Adrenal gland (tissue), 19 donors: ENCODE measurements at places on chromosomes 5 and 9. TPM values are rescaled to one million over a fixed set of nuclear protein-coding genes. Genes with fewer than 3 reads are reported as not detected.
A peak's percentile ranks its signal among the peaks of the same experiment; 100 is the strongest.

DNA sequence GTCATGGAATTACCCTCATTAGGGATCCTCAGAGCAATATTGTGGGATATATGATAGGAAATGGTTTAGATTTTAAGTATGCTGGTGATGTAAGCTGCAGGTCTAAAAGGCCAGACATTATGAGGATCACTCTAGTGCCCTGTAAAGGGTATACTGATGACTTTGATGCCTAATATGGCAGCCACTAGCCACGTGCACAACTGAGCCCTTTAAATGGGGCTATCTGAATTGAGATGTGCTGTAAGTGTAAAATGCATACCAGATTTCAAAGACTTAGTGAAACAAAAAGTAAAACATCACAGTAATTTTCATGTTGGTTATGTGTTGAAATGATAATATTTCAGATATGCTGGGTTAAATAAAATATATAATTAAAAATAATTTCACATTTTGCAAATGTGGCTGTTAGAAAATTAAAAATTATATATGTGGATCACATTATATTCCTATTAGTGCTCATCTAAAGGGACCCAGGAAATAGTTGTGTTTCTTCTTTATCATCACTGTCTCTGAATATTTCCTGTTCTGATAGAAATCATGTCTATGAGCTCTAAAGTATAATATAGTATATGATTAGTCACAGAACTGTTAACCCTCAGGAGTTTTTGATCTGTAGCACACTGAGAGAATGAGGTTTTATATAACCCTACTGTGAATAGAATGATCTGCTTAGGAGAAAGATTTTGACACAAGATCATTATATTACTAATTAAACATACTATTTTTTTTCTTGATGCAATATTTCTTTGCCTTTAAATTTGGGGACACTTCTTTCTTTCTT is 50.1 kb downstream of the OSTF1 start:
- DNase-seq: no peak

DNA sequence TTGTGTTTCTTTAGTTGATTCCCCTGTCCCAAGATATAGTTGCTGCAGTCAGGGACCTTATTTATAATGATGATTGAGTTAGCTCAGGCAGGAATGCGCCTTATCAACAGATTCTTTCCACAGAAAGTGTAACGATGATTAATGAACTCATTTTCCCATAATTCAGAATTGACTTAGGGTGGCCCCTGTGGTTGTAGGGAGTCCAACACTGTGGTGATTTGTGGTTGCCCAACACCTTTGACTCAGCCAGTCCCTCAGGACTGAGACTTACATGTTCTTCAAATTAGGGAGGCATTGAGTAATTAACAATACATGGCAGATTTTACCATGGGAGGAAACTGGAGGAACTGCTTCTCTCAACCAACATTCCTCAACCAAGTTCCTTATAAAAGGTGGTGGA is 221.9 kb downstream of the GABRG2 start:
- DNase-seq: no peak

GRCh38 chr9:99595796-99596195 is 225.9 kb upstream of the NR4A3 start:
- no peak for DNase-seq

- no peak for DNase-seq
Measured at GRCh38 chr5:106241409-106241808, 1429.3 kb downstream of the EFNA5 start.

- DNase-seq: no peak
Measured at GRCh38 chr5:75654693-75655295, 43.5 kb downstream of the ANKDD1B start.

- DNase-seq: no peak
Measured at GRCh38 chr9:3177936-3178335, 334.0 kb upstream of the PUM3 start.

GRCh38 chr9:101427957-101428655 is 7.5 kb downstream of the ALDOB start:
- no peak for DNase-seq

GRCh38 chr5:56307714-56308333 is 74.7 kb upstream of the ANKRD55 start:
- DNase-seq: no peak

DNA sequence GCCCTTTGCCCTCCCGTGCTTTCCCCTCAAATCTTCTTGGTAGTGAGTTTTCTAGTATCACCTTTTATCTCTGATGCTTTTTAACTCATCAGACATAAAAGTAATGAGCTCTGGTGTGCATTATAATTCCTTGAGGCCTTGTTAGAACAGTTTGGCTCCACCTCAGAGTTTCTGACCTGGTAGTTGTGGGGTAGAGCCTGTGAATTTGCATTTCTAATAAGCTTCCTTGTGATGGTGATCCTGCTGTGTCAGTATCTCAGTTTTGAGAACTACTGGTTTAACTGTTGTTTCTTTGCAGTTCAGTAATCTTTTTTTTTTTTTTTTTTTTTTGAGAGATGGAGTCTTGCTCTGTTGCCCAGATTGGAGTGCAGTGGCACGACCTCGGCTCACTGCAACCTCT is 31.1 kb downstream of the UBE2D2 start:
- DNase-seq: no peak

DNA sequence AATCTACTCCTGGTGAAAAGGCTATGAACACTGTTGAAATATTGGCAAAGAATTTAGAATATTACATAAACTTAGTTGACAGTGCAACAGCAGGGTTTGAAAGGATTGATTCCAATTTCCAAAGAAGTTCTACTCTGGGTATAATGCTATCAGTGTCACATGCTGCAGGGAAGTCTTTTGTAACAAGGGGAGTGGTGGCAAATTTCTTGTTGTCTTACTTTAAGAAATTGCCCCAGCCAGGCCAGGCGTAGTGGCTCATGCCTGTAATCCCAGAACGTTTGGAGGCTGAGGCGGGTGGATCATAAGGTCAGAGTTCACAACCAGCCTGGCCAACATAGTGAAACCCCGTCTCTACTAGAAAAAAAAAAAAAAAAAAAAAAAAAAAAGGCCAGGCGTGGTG is 86.3 kb upstream of the OTULINL start:
- no peak for DNase-seq

DNA sequence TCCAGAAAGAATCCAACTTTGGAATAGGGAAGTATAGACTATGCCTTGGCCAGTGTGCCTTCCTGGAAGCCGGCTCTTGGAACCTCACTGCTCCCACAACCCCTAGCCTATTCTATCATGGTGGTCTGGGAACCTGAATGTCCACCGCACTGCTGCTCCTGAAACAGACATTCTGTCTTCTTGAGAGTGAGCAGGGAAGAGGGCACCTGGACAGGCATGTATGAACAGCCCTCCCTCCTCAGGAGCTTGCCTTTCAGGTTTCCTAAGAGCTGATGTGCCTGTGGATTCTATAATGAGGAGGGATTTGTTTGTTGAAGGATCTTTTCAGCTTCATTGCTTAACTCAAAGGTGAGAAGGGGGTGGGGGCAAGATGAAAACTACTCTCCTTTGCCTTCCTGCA is 55.1 kb upstream of the XPA start:
- no peak for DNase-seq

- DNase-seq: no peak
Measured at GRCh38 chr5:669111-669841, 23.9 kb downstream of the TPPP start.

GRCh38 chr9:69623276-69623675 is 48.9 kb downstream of the APBA1 start:
- no peak for DNase-seq

DNA sequence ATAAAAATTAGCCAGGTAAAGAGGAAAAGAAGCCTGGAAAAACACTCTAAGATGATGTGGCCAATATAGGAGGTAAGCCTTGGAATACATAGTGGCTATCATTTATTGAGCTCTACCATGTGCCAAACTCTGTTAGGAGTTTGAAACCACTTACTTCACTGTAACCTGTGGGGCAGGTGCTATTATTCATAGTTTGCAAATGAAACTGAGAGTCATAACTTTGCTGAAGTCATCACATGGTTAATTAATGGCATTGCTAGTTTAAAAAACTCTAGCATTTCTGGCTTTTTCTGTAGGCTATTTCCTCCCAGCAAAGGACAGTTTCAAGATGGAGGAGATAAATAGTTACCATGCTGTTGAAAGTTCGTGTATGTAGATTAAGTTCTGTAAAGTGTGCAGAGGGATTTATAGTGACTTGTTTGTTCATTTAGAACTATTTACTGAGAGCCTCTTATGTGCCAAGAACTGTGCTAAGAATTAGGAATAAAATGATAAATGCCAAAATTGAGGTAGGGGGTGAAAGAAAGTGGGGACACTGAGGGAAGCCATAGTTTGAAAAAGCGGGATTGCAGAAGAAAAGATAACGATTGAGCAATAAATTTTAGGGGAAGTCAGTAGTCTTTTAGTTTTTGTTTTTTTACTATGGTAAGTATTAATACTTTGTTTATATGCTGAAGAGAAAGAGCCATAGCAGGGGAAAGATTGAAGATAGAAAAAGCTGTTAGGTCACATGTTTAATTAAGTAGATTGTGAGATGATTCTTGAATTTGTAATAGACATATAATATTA is 57.2 kb downstream of the WDR70 start:
- DNase-seq: no peak

GRCh38 chr9:21505425-21506179 is 23.5 kb upstream of the IFNE start:
- DNase-seq: no peak

DNA sequence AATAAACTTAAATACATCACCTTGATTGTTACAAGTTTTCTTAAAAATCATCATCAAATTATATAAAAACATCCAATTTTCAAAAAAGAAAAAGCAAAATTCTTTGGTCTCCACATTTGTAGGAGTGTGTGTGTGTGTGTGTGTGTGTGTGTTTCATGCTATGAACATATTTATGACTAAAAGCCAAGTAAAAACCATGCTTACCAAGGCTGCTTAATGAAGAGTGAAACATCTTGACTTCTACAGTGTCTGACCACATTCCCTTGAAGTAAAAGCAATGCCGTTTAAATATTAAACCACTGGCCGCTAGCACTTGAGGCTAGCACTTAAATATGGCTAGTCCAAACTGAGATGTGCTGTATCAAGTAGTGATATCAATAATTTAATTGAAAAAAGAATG is 549.1 kb upstream of the CCNG1 start:
- no peak for DNase-seq

DNA sequence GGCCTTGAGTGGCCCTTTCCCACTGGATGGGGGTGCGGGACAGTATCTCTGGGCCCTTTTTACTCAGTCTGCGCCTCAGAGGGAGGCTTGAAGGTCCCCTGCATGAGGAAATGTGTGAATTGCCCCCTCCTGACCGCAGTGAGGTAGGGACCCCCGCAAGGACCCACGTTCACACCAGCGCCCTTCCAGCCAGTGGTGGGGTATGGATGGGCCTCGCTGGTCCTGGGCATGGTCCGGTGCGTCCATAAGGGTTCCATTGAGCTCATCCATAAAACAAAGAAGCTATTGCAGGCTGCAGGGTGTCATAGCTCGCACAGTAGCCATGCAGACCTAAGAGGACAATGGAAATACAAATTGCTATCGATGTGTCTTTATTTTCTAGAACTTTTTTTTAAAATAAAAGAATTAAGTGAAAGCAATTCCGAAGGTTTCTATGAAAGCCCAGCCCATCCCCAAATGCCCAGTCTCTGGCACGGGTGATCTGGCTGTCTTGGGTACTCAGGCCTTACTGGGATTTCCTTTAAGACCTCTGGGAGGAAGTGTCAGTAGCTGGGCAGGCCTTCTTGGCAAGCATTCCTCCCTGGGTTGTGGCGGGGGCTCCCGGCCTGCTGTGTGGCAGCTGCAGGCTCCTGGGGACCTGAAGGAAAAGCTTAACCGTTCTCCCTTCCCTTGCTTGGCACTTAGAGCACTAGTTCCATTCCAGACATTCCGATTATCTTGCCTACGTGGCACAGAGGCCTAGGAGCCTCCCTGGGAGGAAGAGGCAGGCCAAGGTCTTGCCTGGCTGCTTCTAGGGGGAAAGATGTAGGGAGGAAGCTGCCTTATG is 1.5 kb upstream of the SEMA5A start:
- no peak for DNase-seq

GRCh38 chr5:142717582-142718215 is 31.8 kb upstream of the FGF1 start:
- peak; percentile 21 for DNase-seq

GRCh38 chr5:172440486-172440885 is 13.8 kb downstream of the SH3PXD2B start:
- DNase-seq: no peak

- no peak for DNase-seq
Measured at GRCh38 chr5:117686926-117687325, 1112.3 kb upstream of the SEMA6A start.

DNA sequence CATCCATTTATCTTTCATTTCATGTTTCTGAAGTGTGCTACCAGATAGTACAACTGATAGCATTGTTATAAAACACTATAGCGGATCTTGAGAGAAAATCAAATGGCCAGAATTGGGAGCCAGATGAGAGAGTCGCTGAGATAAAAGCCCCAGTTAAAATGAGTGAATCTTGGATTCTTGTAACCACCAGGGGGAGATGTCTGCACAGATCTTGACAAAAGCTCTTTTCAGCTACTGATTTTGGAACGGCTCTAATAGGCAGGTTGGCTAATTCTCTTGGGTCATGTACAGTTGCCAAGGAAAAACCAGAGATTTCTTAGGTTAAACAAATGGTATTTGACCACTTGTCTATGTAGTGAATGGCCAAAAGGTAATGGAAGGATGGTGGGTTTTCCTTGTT is 21.7 kb downstream of the F2RL2 start:
- peak; percentile 47 for DNase-seq

DNA sequence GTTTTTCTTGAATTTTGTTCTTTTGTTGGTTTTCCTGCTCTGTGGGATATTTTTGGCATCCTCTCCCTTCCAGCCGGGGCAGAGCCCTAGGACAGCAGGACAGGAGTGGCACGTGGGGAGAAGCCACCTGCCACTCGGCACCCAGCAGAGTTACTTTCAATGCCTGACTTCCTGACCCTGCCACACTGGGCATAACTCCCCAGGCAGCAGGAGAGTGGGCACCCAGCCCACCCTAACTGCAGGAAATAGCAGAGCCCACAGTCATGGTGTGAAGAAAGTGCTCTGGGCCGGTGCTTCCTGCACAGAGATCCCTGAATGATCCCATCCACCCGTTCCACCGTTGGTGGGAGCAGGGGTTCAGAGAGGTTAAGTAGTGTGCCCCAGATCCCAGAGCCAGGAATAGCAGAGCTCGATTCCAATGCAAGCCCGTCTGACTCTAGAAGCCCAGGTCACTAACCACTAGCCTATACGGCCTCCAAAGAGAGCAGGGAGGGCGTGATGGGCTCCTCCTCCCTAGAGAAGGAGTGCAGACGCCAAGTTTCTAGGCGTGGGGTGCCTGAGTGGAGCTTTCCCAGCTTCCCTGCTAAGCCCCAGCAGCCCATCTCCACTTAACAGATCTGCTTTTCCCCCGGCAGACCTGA is 8.1 kb upstream of the NUP214 start:
- DNase-seq: no peak

Gene OTP
- total RNA-seq: not detected

Gene UNC5A
- total RNA-seq: 0.42 TPM

Gene RLN1
- total RNA-seq: not detected

Gene IFNA2
- total RNA-seq: not detected

Gene GABRB2
- total RNA-seq: 18.1 TPM

Gene PCDHGA2
- 3.1 TPM for total RNA-seq

Gene KIF4B
- total RNA-seq: not detected

Gene C9
- not detected for total RNA-seq

Gene ABLIM3
- total RNA-seq: 18.2 TPM
